ENCODE measurements at places on chromosomes 13 and 19. TPM values are rescaled to one million over a fixed set of nuclear protein-coding genes. Genes with fewer than 3 reads are reported as not detected.

- DNase-seq: no peak
Observed at GRCh38 chr13:47252627-47253026, 355.8 kb upstream of the HTR2A start.

Gene KCNN1
- total RNA-seq: 2.2 TPM

- no peak for DNase-seq
Observed at GRCh38 chr13:76643596-76643995, 242.6 kb downstream of the KCTD12 start.

- no peak for DNase-seq
Observed at GRCh38 chr13:41199526-41199925, 5.2 kb upstream of the KBTBD7 start.

Gene CPB2
- total RNA-seq: not detected

Gene MUC16
- total RNA-seq: 0.49 TPM

GRCh38 chr19:45793876-45794275, 1.2 kb upstream of the DMWD start:
- DNase-seq: no peak

DNA sequence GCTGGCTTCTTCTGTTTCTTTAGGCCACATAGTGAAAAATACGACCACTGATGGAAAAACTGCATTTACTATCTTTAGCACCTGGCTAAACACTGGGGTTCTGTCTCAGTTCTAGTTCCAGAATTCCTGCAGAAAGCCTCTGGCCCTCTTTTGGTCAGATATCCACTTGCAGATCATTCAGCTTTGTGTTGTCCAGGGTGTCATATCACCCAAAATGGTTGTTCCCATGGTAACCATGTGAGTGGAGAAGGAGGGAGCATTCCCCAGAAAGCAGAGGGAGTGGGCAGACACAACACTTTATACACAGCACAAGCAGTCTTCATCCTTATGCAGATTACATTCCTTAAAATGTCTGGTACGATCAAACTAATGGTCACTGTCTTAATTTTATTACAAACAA, 73.5 kb downstream of the CAB39L start:
- DNase-seq: no peak

GRCh38 chr13:46166224-46166584, 15.8 kb downstream of the LCP1 start:
- DNase-seq: no peak
